ENCODE measurements at places on chromosomes 11 and 22. TPM values are rescaled to one million over a fixed set of nuclear protein-coding genes. Genes with fewer than 3 reads are reported as not detected.

PGM2L1 gene
- total RNA-seq, result 8.0 TPM

BATF2 gene
- 0.79 TPM for total RNA-seq

SSTR3 gene
- total RNA-seq, result not detected

EHF gene
- total RNA-seq, result 0.21 TPM

DNA sequence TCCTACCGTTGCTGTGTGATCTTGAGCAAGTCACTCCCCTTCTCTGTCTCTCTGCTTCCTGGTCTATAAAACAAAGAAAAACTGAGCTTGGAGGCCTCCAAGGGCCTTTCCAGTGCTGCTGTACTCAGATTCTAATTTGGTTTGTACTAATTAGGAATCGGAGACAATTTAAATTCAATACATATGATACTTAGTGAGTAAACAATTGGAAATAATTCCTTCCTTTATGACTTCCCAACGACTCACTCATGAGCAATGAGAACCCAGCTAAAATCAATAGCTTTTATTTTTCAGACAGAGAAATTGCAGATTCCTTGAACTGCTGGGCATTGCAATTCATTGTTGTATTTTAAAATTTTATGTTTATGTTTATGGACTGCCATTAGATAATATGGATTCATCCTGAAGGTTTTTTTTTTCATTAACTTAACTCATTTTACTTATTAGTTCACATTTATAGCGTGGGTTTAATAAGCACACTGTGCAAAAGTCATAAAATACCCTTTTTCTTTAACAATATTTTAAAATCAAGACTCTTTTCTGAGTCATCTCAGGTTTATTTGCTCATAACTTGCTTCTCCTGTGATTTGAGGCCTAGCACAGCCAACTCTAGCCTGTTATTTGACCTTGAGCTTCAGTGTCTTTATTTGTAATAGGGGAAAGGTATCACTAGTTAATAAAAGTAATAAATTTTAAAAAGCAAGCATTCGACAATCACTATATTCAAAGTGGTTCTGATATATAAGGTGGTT, 95.8 kb downstream of the TP53I11 start:
- no peaks in the 10 kb centered on the region for H3K4me1 ChIP-seq
- H3K36me3 ChIP-seq, result no peaks in the 10 kb centered on the region
- no peak overlapping the region for H3K27ac ChIP-seq
- no peaks in the 10 kb centered on the region for H3K27me3 ChIP-seq

GRCh38 chr22:45678961-45679912, 7.6 kb downstream of the ATXN10 start:
- no peaks in the 10 kb centered on the region for H3K4me1 ChIP-seq
- H3K27ac ChIP-seq, result no peak overlapping the region
- H3K36me3 ChIP-seq, result no peaks in the 10 kb centered on the region
- H3K27me3 ChIP-seq, result no peaks in the 10 kb centered on the region

GRCh38 chr11:65821107-65821506, 12.7 kb upstream of the SNX32 start:
- no peak for DNase-seq
- H3K27ac ChIP-seq, result no peak overlapping the region
- H3K4me3 ChIP-seq, result no peak overlapping the region
- H3K27me3 ChIP-seq, result no peaks in the 10 kb centered on the region

DNA sequence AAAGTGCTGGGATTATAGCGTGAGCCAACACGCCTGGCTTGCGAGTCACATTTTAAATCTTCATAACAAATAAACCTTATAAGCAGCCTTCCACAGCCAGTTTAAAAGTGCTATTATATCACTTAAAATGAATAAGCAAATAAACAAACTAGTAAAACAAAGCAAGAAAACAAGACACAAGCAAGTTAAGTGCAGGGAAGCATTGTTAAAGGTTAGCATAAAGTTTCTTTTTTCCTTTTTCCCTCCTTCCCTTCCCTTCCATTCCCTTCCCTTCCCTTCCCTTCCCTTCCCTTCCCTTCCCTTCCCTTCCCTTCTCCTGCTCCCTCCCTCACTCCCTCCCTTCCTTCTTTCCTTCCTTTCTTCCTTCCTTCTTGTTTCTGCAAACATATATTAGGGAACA, 278.7 kb downstream of the OPCML start:
- H3K4me3 ChIP-seq, result no peak overlapping the region
- no peaks in the 10 kb centered on the region for H3K4me1 ChIP-seq
- no peak for DNase-seq
- no peak overlapping the region for H3K27ac ChIP-seq
- no peaks in the 10 kb centered on the region for H3K36me3 ChIP-seq

DNA sequence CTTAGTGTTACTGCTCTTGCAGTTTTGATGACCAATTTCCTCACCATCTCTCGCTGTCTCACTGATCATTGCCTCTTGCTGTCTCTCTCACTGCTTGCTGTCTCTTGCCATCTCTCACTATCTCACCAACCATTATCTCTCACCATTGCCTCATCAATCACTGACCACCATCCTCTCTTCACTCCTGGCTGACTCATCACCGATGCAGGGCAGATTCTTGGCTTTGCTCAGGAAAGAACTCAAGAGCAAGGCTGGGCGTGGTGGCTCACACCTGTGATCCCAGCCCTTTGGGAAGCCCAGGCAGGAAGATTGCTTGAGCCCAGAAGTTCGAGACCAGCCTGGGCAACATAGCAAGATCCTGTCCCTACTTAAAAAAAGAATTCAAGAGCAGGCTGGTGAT, 66.3 kb upstream of the SYN3 start:
- no peak overlapping the region for H3K27ac ChIP-seq
- no peaks in the 10 kb centered on the region for H3K36me3 ChIP-seq
- no peak overlapping the region for H3K4me3 ChIP-seq
- no peak for DNase-seq
- H3K4me1 ChIP-seq, result no peaks in the 10 kb centered on the region

- peak; percentile 78 for DNase-seq
- peaks cover 15% of the 10 kb centered on the region for H3K4me1 ChIP-seq
- no peaks in the 10 kb centered on the region for H3K36me3 ChIP-seq
- no peaks in the 10 kb centered on the region for H3K27me3 ChIP-seq
- peak overlapping the region; percentile 78 for H3K4me3 ChIP-seq
- H3K27ac ChIP-seq, result peak overlapping the region; percentile 69
Measured at GRCh38 chr11:1310772-1311468, 1.5 kb upstream of the TOLLIP start.

DNA sequence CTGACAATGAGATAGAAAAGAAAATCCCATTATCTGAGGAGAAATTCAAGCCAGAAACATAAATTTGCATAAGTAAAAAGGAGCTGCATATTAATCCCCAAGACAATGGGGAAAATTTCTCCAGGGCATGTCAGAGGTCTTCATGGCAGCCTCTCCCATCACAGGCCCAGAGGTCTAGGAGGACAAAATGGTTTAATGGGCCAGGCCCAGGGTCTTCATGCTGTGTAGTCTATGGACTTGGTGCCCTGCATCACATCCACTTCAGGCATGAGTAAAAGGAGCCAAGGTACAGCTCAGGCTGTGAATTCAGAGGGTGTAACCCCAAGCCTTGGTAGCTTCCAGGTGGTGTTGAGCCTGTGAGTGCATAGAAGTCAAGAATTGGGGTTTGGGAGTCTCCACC, 1097.2 kb upstream of the RAG2 start:
- no peaks in the 10 kb centered on the region for H3K4me1 ChIP-seq
- H3K4me3 ChIP-seq, result no peak overlapping the region
- no peak overlapping the region for H3K27ac ChIP-seq
- no peak for DNase-seq
- H3K27me3 ChIP-seq, result no peaks in the 10 kb centered on the region

GRCh38 chr11:35313066-35313759, 106.1 kb downstream of the SLC1A2 start:
- H3K27ac ChIP-seq, result no peak overlapping the region
- no peak for DNase-seq
- H3K4me1 ChIP-seq, result no peaks in the 10 kb centered on the region
- H3K27me3 ChIP-seq, result no peaks in the 10 kb centered on the region

DNA sequence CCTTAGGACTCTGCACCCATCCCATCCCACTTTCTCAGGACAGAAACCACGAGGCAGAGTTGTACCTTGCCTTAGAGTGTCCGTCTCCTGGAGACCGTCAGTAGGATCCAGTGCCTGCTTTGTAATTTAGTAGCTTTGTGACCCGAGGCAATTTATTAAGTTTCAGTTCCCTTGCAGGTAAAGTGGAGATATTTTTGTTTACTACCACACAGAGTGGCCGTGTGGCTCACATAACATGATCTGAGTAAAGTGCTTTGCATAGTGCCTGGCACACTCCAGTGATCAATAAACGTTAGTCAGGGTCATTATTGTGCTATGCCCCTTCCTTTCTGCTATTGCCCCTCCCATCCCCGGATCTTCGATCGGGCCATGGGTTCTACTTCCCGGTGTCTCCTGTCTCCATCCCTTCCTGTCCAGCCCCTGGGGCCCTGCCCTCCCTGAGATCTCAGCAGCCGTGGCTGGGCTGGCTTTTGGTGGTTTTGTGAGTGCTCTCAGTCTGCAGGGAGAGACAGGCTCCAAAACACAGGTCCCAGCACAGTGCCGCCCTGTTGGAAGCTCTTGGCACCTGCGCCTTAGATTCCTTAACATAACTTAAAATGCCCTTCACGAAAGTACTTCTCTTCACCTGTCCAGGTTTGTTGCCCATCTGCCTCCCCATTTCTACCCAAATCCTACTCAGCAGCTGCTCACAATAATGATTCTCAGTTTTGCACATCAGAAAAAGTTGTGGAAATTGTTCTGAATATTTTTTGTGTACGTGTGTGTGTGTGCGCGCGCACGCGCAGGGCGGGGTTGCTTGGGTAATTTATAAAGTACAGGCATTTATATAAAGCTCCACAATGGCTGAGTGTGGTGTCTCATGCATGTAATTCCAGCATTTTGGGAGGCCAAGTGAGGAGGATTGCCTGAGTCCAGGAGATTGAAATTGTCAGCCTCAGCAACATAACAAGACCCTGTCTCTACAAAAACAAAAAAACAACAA, 753.7 kb downstream of the NTM start:
- no peaks in the 10 kb centered on the region for H3K27me3 ChIP-seq
- H3K27ac ChIP-seq, result no peak overlapping the region
- H3K36me3 ChIP-seq, result no peaks in the 10 kb centered on the region
- H3K4me1 ChIP-seq, result no peaks in the 10 kb centered on the region

GRCh38 chr11:36309779-36310178, 13.7 kb downstream of the PRR5L start:
- H3K27ac ChIP-seq, result no peak overlapping the region
- H3K4me3 ChIP-seq, result no peak overlapping the region
- H3K36me3 ChIP-seq, result no peaks in the 10 kb centered on the region
- no peaks in the 10 kb centered on the region for H3K4me1 ChIP-seq

DNA sequence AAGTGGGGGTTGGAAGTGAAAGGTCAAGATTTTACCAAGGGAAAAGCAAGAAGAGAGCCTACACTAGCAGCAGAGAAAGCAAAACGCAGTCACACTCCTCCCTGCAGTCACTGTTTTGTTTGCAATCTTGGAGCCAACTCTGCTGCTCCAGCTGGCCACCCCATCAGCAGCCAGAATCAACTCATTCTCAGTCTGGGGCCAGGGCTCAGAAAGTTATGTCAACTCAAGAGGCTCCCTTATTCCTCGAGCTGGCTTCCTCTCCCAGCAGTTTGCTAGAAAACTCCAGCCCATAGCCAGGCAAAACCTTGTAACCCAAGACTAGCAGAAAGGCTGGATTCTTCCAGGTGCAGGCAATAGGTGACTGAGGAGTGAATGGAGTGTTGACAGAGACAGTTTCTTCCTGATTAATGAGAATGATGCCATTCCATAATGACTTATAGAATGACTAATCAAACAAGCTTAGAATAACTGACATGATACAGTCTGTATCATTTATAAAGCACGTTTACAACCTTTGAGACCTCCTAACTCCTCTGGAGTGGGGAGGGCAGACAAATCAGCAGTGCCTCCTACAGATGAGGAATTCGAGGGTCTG, 53.4 kb downstream of the P4HA3 start:
- no peak for DNase-seq
- no peaks in the 10 kb centered on the region for H3K4me1 ChIP-seq
- no peak overlapping the region for H3K4me3 ChIP-seq
- H3K27ac ChIP-seq, result no peak overlapping the region
- H3K27me3 ChIP-seq, result no peaks in the 10 kb centered on the region

GRCh38 chr11:76604626-76605241, 65.8 kb downstream of the LRRC32 start:
- no peaks in the 10 kb centered on the region for H3K36me3 ChIP-seq
- DNase-seq, result no peak

DNA sequence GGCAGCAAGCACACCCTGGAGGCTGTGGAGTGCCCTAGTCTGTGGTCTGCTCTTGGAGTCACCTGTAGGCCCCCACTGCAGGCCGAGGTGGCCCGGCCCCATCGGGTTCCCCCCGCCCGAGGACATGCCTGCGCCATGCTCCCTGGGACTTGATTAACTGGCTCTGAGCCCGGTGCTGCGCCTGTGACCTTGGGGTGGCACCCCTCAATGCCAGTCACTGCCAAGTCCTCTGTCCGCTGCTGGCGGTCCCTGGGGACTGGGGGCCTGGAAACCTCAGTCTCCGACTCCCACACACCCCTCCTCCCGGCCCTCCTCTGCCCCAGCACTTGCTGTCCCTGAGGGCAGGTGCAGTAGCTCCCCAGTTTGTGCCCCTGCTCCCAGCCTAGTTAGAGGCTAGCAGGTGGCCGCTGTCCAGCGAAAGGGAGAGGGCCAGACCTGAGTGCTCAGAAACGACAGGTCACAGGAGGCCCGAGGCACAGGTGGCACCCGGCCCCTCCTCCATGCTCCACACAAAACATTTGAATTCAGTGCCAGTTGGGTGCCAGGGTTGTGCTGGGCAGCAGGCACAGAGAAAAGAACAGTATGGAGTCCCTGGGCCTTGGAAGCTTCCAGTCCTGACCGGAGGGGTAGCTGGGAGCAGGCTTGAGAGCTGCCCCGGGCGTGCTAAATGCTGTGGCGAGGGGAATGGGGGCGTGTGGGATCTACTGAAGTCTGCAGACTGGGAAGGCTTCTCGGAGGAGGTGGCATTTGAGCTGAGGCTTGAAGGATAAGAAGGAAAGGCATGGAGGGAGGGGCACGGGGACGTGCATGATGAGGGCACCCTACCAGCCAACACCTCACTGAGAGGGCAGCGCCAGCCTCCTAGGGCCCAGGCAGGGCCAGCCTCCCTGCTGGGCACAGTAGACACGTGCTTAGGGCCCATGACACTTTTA, 16.4 kb upstream of the FLRT1 start:
- no peaks in the 10 kb centered on the region for H3K4me1 ChIP-seq
- H3K36me3 ChIP-seq, result no peaks in the 10 kb centered on the region
- H3K27ac ChIP-seq, result no peak overlapping the region
- H3K27me3 ChIP-seq, result no peaks in the 10 kb centered on the region
- no peak overlapping the region for H3K4me3 ChIP-seq

DNA sequence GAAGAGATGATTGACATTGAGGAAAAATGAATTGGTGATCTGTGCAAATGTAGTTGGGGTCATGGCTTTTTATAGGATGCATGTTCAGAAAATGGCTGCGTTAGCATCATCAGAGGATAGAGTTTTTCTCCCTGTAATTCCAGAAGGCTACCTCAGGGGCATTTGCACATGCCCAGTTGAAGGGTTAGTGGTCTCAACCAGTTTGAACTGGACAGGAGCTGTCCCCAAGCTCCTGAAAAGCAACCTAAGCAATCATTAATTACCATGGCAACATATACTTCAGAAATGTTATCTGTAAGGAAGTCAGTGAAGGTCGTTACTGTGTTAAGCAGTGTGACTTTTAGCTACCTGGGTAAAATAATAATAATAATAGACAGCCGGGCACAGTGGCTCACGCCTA, 29.3 kb downstream of the TUG1 start:
- no peak overlapping the region for H3K4me3 ChIP-seq
- DNase-seq, result no peak
- H3K27me3 ChIP-seq, result no peaks in the 10 kb centered on the region
- H3K27ac ChIP-seq, result no peak overlapping the region

GRCh38 chr11:70424765-70425344, 26.5 kb downstream of the CTTN start:
- peaks cover 26% of the 10 kb centered on the region for H3K36me3 ChIP-seq
- H3K4me1 ChIP-seq, result no peaks in the 10 kb centered on the region
- no peak overlapping the region for H3K4me3 ChIP-seq
- H3K27ac ChIP-seq, result no peak overlapping the region
